ENCODE measurements at places on chromosomes 1 and 21.

DNA sequence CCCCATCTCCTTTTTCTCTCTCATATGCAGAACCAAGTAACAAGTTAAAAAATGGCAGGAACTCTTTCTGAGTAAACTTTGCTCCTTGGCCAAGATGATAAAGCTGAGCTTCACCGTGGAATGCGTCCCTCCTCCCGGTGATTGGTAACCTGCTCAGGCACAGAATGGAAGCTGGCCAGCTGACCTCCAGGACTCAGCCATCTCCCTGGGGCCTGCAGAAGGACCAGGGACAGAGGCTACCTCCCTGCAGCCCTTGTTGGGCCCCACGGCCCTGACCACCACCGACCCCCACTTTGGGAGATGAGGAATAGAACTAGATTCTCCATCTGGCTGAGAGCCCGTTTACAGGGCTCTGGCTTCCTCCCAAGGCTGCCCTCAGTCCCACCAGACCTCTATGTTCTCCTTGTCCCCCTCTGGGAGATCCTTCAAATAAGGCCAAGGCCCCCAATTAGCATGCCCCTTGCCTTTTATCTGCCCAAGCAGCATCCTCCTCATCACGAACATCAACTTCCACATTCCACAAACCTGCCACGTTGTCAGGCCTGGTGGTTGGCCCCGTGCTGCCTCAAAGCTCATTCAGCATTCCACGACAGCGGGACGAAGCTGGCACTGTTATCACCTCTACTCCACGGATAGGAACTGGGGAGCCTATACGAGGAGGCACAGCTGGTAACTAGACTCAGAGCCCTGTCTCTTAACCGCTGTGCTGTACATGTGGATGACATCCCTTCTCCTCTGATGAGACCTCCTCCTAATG, 74.2 kb downstream of the CD34 start:
- no peak for DNase-seq

GRCh38 chr1:77395051-77395450, 113.2 kb downstream of the AK5 start:
- DNase-seq = no peak

- DNase-seq = no peak
These were observed 270.6 kb downstream of the NFIA start for GRCh38 chr1:61352845-61353435.

GRCh38 chr1:5465281-5465711, 526.9 kb downstream of the NPHP4 start:
- no peak for DNase-seq

GRCh38 chr1:29297450-29297849, 61.1 kb downstream of the PTPRU start:
- no peak for DNase-seq

DNA sequence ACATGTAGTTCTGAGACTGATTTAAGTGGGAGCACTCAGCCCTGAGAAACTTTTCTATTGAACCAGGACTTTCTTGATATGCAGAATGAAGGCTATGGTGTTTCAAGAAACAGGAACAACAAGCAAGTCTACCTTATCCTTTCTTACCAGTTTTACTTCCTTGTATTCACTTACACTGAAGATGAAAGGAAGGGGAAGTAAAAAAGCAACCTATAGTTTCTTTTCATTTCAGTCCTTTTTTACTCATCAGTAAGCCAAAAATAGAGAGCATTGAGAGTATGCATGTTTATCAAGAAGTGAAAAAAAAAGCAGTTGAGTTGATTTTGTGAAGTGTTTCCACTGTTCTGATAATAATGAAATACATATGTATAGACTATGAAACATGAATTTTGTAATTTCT, 1010.3 kb downstream of the AMY1C start:
- DNase-seq = no peak

GRCh38 chr1:235206533-235207208, 45.6 kb upstream of the RBM34 start:
- DNase-seq = no peak

DNA sequence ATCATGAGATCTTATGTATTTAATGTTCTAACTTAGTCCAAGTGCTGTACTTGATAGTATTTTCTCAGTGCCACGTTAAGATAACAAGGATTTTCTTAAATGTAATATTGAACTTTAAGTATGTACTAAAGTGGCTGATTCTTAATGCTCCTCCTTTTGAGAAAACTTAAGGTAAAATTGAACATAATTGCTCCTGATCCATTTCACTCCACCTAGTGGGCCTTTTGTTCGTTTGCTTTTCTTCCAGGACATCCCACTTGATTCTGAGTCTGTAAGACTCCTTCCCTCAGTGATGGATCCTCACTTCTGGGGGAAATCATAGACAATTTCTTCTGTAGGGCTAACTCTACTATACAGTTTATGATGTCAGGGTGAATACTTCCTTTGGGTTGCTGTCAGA, 173.1 kb downstream of the LMO4 start:
- DNase-seq = no peak

DNA sequence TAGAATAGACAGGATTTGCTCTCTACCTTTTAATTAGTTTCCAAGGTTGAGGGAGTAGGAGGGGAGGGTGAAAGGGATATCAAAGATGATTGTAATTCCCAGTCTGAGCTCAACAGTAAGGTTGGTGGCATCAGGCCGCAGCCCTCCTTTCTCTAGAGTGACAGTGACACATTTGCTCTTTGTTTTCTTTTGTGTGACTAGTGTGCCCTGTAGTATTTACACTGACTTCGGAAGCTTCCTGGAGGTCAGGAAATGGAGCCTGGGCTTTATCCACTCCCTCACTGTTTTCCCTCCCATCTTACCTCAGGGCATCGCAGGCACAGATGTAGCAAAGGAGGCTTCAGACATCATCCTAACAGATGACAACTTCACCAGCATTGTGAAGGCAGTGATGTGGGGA, 44.7 kb upstream of the LAX1 start:
- DNase-seq = no peak

DNA sequence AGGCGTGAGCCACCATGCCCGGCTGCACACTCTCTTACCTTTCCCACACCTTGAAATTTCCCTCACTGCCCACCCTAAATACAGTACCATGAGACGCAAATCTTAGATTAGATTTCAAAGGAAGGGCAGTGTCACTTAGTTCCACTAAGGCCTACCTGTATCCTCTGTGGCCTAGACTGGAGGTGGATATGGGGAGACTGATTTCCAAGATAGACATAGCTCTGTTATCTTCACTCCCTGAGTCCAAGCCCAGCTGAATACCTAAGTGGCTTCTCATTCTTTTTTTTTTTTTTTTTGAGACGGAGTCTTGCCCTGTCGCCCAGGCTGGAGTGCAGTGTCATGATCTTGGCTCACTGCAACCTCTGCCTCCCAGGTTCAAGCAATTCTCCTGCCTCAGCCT, 89.0 kb downstream of the SLC16A1 start:
- no peak for DNase-seq

- no peak for DNase-seq
These were observed 23.9 kb downstream of the PCNT start for GRCh38 chr21:46347791-46348381.

GRCh38 chr1:40756523-40756922, 27.1 kb upstream of the KCNQ4 start:
- no peak for DNase-seq

GRCh38 chr21:42533963-42534355, 20.3 kb downstream of the SLC37A1 start:
- no peak for DNase-seq

- DNase-seq = no peak
These were observed 27.8 kb upstream of the CTTNBP2NL start for GRCh38 chr1:112368198-112368597.

DNA sequence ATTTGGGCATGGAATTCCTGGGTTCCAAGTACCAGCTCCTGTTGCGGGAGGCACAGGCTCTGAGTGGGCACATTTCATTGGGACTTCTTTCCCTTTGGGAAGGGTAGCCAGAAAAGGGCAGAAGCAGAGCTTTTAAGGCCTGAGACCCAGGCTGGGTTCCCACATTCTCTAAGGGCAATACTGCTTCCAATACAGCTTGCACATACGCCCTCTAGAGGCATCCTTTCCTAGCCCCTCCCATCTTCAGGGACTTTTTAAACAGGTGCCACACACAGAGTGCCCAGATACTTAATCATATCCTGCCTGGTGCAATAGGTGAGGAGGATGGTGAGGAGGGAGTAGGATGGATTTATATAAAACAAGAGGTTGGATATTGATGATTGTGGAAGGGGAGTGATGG, 5.7 kb downstream of the GPR88 start:
- DNase-seq = no peak

DNA sequence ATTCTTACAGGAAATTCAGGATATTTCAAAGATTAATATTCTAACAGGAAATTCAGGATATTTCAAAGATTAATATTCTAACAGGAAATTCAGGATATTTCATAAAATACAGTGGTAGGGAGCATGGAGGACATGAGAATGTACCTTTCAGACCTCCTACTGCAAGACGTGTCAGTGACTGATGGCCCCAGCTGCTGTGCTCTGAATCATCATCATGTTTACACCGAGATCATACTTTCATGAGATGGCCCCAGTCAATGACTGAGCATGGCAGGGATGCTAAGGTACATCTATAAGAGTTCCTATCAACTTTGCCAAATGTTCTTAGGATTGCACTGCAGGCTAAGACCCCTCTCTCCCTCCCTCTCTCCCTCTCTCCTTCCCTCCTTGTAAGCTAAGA, 69.0 kb downstream of the HFM1 start:
- DNase-seq = no peak

- peak; percentile 93 for DNase-seq
These were observed 20.0 kb upstream of the EPHA2 start for GRCh38 chr1:16175610-16176553.

- no peak for DNase-seq
These were observed 33.5 kb downstream of the VPS26C start for GRCh38 chr21:37233551-37234146.

- DNase-seq = no peak
These were observed 15.1 kb downstream of the AIDA start for GRCh38 chr1:222697203-222697602.

DNA sequence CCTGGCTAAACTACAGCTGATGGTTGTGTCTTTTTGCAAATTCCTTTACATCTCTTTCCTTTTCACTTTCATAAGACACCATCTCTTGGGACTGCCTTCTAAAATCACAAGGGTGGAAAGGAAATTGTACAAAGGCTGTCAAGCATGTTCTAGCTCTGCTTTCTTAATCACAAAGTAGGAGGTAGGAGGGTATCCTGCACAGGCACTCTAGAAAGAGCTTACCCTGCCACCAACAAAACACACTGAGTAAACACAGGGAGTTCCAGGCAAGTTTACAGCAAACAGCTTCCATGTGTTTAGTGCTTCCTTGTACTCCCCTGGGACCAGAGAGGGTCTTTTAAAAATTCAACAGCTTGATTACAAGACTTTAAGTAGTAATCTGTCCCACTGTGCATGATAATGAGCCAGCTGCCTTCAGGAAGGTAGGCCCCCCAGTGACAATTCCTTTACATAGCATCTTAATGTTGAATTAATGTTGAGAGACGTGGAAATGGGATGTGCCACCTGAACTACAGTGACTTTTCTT, 2.4 kb downstream of the PLPP3 start:
- peak; percentile 60 for DNase-seq

- DNase-seq = no peak
These were observed 7.3 kb upstream of the AHCYL1 start for GRCh38 chr1:109977225-109977624.

GRCh38 chr1:93703643-93704042, 22.0 kb upstream of the BCAR3 start:
- no peak for DNase-seq

- DNase-seq = no peak
These were observed 184.8 kb upstream of the VAMP3 start for GRCh38 chr1:7586031-7586941.

- DNase-seq = no peak
These were observed 125.6 kb downstream of the URB2 start for GRCh38 chr1:229751610-229752009.

GRCh38 chr1:45620588-45621500, 3.0 kb downstream of the CCDC17 start:
- no peak for DNase-seq

DNA sequence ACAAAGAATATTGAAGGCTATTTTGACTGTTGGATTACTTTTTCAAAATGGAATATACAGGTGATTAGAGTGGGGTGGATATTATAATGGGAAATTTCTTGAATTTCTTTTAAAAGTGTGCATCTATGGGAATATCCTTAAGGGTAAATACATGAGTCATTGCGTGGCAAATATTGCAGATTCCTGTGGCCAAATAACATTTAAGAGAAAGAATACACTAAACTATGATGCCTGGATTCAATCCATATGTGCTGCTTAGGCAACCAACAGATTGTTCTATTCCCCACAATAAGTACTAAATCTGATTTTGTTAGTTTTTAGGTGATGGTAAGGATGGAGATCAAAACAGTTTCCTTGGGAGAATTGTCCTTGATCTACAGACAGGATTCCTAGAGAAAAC, 119.5 kb downstream of the HMCN1 start:
- DNase-seq = peak; percentile 87

DNA sequence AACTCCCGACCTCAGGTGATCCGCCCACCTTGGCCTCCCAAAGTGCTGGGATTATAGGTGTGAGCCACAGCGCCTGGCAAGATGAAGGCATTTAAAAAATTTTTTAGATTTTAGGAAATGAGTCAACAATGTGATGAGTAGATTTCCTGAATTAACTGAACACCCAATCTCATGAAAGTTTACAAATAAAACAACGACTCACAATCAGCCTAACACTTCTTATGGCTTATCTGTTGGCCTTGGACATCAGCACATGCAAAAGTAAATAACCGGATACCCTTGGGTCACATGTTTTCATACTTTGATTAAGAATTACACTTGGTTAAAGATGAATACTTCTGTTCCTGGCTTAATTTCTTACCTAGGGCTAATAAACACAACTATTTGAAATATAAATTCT, 3.0 kb downstream of the GNG12 start:
- DNase-seq = peak; percentile 39

- DNase-seq = no peak
These were observed 2.2 kb downstream of the PGM1 start for GRCh38 chr1:63595435-63595834.

GRCh38 chr1:11794446-11795237, 11.1 kb downstream of the MTHFR start:
- no peak for DNase-seq

DNA sequence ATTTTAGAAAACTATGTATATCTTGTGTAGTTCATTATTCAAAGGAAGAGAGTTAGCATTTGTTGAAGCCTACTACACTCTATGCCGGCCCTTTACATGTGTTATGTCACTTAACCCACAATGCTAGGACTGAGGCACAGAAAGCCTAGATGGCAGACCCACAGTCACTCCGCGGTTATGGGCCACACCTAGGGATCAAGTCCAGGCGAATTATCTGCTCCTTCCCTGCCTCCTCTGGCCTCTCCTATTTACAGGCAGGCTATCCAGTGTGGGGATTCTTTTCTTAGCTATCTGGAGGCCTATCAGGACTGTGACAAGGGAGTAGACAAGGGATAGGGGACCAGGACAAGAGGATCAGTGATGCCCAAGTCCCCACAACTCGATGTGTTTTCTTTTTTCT, 33.0 kb downstream of the IER5 start:
- no peak for DNase-seq

- no peak for DNase-seq
These were observed at the start of gene RNF187 for GRCh38 chr1:228487336-228488124. RNF187 (plus strand) TSS chr1:228487382.

GRCh38 chr1:203351037-203351625, at the start of gene FMOD:
FMOD (minus strand) TSS chr1:203351122; CDS start chr1:203348270, 2,852 bp downstream.
- peak; percentile 50 for DNase-seq

All from fibroblast of skin of right quadriceps (primary cell).